Putamen (tissue), 1 donor: ENCODE measurements at places on chromosomes 11 and 22.

GRCh38 chr11:70210530-70210929 lies 7.4 kb downstream of the FADD start:
- no peak for DNase-seq

DNA sequence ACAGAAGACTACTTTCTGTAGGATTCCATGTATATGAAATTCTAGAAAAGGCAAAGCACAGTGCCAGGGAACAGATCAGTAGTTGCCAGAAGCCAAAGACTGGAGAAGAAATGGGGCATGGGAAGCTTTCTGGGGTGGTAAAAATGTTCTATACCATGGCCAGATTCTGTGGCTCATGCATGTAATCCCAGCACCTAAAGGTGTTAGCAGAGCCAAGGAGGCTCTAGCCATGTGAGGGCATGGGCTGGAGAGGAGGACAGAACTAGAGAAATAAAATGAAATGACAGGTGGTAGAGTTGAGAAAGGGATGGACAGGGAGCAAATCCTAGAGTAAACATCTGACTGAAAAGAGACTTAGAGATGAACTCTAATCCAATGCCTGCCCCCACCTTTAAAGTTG lies 26.9 kb upstream of the HMGXB4 start:
- DNase-seq: no peak

DNA sequence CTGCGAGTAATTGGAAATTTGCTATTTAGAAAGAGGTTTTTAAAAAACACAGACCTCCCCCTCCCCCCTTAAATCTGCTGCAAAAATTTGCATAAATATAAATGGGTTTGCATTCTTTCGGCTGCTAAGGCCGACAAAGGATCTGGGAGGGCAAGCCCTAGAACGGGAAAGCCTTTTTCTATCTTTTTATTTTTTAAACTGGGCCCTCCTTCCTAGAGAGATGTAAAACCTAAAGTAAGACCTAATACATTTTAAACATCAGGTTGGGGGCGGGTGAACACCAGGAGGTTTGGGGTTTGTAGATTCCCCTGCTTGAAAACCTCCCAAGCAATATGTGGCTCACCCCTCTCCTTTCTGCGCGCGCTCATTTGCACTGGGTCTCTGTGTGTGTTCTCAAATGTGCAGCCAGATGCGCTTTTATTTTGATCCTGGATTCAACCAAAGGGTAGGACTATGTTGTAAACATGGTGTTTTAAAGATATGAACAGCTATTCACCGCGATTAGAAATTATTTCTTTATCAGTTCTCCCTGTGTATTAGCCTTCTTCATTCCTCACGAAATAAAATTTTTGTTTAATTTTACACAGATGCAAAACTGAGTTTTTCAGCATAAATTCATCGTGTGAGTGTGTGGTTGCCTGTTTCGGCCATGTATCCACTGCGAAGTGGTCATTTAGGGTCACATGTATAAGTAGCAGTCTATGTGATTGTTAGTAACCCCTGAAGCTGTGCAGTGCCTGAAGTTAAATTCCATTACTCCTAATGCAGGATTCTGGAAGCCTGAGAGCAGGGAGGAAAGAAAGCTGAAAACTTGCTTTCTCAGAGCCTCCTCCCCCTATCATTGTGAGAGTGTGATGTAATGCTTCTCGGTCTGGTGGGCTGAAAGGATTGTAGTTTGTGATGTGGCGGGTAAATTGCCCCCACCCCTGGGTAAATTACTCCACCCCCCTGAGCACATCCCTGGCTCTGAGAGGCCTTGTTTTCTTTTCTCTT lies 988 bp downstream of the TNRC6B start:
- DNase-seq: peak; percentile 50

DNA sequence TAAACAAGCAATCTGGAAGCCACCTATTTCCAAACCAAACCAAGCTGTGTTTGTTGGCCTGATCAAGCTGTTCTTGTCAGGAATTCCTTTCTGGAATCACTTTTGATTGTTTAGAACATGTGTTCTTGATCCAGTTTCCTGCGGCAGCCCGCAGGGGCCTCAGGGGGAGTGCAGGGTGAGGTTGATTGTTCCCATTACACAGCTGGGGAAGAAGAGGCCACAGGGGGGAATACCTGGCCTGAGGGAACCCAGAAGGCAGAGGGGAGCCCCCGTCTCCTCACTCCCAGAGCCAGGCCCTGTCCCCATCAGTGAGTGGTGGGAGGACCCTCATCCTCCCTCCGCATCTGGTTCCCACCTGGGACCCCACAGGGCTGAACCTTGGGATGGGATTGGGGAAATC lies 4.2 kb downstream of the MRGPRD start:
- DNase-seq: no peak

DNA sequence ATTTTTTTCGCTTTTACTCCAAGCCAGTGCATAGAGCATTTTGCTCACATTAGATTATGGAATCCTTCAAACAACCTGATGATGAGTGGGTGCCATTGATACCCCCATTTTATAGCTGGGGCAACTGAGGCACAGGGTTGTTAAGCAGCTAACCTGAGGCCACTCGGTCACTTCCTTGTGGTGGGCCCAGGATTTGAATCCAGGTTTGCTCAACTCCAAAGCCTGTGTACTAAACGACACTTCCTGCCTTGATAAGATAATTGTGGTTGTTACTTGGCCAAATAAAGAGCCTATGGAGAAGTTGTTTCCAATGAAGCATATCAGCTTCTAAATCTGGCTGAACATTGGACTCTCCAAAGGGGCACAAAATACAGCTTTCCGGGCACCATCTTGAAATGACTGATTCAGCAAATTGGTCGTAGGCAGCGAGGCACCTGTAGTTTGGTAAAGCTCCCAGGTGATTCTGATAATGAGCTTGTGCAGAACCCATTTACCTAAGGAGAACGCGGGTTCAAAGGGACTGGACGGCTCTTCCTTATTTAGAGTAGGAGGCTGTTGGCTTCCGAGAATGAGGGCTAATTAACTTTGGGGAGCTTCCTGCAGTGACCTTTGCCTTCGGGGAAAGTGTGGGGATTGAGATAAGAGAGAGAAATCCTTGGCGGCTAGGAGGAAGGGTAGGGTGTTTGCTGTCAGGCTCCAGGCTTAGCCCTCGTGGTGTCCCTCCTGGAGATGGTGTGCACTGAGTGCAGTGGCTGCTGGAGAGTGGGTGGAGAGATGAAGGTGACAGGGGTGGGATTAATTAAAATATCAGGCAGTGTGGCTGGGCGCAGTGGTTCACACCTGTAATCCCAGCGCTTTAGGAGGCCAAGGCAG lies 17.5 kb upstream of the EHF start:
- no peak for DNase-seq

- no peak for DNase-seq
These were observed 1.4 kb downstream of the HPS4 start for GRCh38 chr22:26482161-26482560.

- DNase-seq: no peak
These were observed at the start of gene OR51E2 for GRCh38 chr11:4697585-4697984. TSS of gene OR51E2 (minus strand) at chr11:4697853. CDS start at chr11:4682711, 15,142 bp downstream.

- no peak for DNase-seq
These were observed 148.1 kb downstream of the DYNC2H1 start for GRCh38 chr11:103257360-103257759.

- no peak for DNase-seq
These were observed 182.1 kb upstream of the CARD18 start for GRCh38 chr11:105321696-105322095.

- no peak for DNase-seq
These were observed 3.2 kb upstream of the TTLL8 start for GRCh38 chr22:50061141-50061823.

DNA sequence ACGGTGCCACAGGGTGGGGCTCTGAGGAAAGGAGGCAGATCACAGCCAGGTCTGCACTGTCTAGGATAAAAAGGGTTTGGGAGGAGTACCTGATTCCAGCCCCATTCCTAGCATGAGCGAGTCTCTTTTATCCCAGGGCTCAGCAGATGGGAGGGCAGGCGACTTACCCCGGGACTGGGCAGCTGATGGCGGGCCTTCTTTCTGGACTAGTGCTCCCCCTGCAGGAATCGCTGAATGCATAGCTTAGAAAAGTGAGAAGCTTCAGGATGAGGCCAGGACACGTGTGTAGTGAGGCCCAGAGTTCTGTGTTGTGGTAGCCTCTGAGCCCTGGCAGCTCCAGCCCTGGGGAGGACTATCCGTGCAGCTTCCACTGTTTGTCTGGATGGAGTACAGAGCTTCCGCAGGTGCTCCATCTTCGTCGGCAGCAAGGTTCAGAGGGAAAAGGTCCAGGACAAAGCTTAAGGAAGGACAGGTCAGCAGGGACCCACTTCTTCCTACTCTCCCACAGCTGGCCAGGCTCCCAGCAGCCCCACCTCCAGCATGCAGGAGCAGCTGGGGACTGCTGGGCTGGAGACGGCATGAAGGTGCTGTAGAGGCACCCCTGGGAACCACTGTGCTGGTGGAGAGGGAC lies 30.4 kb downstream of the COMMD9 start:
- DNase-seq: peak; percentile 58

- no peak for DNase-seq
These were observed 120.1 kb upstream of the LRRC4C start for GRCh38 chr11:41579546-41579945.

DNA sequence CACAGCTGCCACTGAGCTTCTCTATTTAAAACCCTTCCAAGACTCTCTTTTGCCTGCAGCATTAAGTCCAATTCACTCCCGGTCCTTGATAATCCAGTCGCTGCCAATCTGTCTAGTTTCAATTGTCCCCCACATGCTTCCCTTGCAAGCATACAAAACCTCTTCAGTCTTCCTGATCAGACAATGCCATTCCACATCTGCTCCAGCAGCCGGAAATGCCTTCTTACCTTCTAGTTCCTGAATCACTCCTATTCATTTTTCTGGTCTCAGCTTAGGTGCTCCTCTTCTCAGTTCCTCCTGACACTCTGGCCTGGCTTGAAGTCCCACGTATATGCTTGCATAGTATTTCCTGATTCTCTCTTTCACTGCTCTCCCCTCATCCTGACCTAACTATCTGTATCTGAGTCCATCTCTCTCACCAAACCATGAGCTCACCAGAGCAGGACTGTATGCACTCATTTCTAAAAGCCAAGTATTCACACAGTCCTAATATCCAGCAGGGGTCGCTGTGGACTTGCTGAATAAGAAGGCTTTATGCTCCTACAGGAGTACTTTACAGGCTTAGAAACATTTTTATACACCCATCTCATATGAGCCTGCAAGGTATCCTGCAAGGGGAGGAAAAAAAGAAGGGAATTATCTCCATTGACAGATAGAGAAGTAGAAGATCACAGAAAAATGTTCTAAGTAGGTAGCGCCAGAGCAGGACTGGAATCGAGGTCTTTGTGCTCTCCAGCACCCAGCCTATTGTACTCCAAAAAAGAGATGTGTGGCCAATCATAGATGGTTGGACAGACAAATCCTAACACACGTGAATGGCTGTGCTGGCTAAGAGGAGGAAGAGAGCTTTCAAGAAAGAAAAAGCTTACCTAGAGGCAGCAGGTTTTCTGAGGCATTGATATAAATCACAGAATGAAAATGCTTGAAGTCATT lies 19.2 kb downstream of the XRRA1 start:
- peak; percentile 84 for DNase-seq

GRCh38 chr22:28044546-28045173 lies 125.6 kb upstream of the PITPNB start:
- no peak for DNase-seq

DNA sequence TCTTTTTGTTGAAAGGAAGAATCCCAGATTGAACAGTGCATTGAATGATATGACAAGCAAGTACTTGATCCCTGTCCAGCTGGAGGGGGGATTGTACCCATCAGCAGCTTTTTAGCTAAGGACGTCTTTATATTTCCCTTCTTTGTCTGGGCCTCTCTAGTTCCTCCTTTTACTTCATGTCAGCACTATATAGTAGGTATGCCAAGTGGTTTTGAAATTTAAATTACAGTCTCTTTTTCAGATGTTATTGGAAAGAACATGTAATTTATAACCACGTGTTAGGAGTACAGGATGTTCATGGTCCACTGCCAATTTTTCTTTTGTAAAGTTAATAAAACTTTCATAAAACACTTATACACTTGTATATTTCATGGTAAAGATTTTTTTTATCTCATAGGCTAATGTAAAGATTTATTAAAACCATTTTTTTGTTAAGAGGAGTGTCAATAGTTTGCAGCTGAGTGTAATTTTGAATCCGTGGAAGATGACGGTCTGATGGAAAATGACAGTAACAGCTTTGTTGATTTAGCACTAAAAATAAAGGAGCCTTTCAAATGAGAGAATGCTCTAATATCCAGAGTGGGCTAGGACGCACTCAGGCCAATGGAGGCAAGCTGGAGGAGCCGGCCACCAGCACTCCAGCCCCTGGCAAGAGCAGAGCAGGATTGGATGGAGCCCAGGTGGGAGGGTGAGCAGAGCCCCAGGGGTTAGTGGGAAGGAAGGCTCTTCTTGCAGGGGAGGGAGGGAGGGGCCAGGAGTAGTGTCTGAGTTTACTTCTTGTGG lies 488.3 kb downstream of the INSC start:
- no peak for DNase-seq

GRCh38 chr11:80241766-80242165 lies 800.9 kb upstream of the TENM4 start:
- no peak for DNase-seq

GRCh38 chr11:96396637-96397036 lies 6.8 kb downstream of the JRKL start:
- no peak for DNase-seq

GRCh38 chr11:31645747-31646146 lies 136.2 kb downstream of the ELP4 start:
- DNase-seq: no peak

- no peak for DNase-seq
These were observed 60.6 kb downstream of the DGCR2 start for GRCh38 chr22:19061471-19062138.

DNA sequence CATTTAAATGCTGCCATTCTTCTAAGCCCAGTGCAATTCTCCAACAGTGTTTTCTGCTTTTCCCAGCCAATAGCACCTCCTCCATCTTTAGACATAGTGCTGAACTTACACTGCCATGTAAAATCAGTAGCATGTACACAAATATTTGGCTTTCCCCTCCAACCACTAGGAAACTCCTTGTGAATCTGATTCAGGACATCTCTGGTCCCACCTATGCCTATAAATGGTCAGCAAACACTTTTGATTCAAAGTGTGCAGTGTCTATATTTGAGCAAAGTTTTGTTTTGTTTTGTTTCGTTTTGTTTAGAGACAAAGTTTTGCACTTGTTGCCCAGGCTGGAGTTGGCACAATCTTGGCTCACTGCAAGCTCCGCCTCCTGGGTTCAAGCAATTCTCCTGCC lies 24.8 kb downstream of the YPEL4 start:
- no peak for DNase-seq

- DNase-seq: no peak
These were observed 17.7 kb downstream of the RCN1 start for GRCh38 chr11:32108576-32108975.

DNA sequence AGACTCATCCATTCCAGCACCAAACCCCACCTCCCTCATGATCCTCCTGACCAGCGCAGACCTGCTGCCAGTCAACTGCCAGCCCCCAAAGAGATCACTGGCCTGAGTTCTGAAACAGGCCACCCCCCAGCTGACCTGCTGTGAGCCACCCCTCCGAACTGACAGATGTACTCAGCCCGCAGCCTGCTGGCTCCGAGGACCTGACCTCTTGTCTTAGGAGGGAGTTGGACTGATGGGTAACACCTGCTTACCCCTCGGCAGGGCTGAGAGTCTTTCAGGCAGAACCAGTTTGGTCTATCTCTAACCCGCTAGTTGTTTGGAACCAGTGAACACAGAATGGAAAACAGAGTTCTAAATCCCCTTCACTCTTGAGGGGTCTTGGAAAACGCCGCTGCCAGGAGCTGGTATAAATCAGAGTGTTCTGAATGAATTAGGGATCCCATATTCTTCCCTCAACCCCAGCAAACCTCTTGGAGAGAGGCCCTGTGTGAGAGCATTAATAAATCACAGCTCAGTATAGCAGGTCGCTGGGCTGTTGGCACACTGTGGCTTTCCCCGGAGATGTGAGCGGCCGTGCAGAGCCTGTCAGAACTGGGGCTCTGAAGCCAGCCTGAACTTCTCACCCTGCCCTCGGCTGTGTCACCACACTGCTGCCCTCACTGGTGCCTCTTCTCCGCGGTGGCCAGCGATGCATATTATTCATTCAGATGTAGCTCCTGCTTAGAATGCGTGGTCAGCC lies 165.1 kb upstream of the NCAM1 start:
- no peak for DNase-seq
